ENCODE measurements at places on chromosomes 2 and 18. TPM values are rescaled to one million over a fixed set of nuclear protein-coding genes. Genes with fewer than 3 reads are reported as not detected.

SLC16A14 gene
- 3.5 TPM for total RNA-seq

MYCN gene
- not detected for total RNA-seq

C2orf81 gene
- total RNA-seq: 2.8 TPM

SCN7A gene
- not detected for total RNA-seq

WDFY1 gene
- 65.2 TPM for total RNA-seq

CREG2 gene
- total RNA-seq: 0.58 TPM

FAP gene
- 84.9 TPM for total RNA-seq

UNC80 gene
- total RNA-seq: not detected

CRACDL gene
- not detected for total RNA-seq

SAG gene
- total RNA-seq: not detected

DYNAP gene
- total RNA-seq: not detected

ATP9B gene
- total RNA-seq: 6.9 TPM

PTPRM gene
- total RNA-seq: 29.6 TPM

UGT1A3 gene
- total RNA-seq: not detected

CRYBA2 gene
- total RNA-seq: not detected

PDE11A gene
- 0.18 TPM for total RNA-seq

CELF4 gene
- total RNA-seq: not detected

MTIF2 gene
- 31.2 TPM for total RNA-seq

OTOS gene
- not detected for total RNA-seq

BBS5 gene
- total RNA-seq: 6.2 TPM

TXNDC2 gene
- not detected for total RNA-seq

VWC2L gene
- total RNA-seq: not detected

TRIP12 gene
- total RNA-seq: 119 TPM

CDK15 gene
- total RNA-seq: 2.9 TPM

DPYSL5 gene
- not detected for total RNA-seq

TDRD15 gene
- total RNA-seq: not detected

CAVIN2 gene
- 13.0 TPM for total RNA-seq

MYL1 gene
- not detected for total RNA-seq

GYPC gene
- 71.8 TPM for total RNA-seq

LONRF2 gene
- 0.53 TPM for total RNA-seq

CAB39 gene
- total RNA-seq: 53.0 TPM

INHBB gene
- not detected for total RNA-seq

ST3GAL5 gene
- total RNA-seq: 6.3 TPM

INPP5D gene
- total RNA-seq: 0.29 TPM

SLC66A2 gene
- 34.3 TPM for total RNA-seq

ERICH2 gene
- total RNA-seq: not detected

KLHL41 gene
- total RNA-seq: 0.35 TPM

SLC23A3 gene
- total RNA-seq: not detected

FSHR gene
- total RNA-seq: not detected

HSPE1 gene
- 151 TPM for total RNA-seq

TEX44 gene
- total RNA-seq: not detected

ABCB11 gene
- not detected for total RNA-seq

TTR gene
- not detected for total RNA-seq

RGPD4 gene
- not detected for total RNA-seq

LYG2 gene
- not detected for total RNA-seq

FBLN7 gene
- not detected for total RNA-seq

SERPINB11 gene
- total RNA-seq: not detected

REG3A gene
- not detected for total RNA-seq

METTL5 gene
- 79.0 TPM for total RNA-seq

TGFA gene
- total RNA-seq: not detected

ANKRD30B gene
- not detected for total RNA-seq

Data from myometrial cell (primary cell).